ENCODE measurements at places on chromosomes 2 and 18.

DNA sequence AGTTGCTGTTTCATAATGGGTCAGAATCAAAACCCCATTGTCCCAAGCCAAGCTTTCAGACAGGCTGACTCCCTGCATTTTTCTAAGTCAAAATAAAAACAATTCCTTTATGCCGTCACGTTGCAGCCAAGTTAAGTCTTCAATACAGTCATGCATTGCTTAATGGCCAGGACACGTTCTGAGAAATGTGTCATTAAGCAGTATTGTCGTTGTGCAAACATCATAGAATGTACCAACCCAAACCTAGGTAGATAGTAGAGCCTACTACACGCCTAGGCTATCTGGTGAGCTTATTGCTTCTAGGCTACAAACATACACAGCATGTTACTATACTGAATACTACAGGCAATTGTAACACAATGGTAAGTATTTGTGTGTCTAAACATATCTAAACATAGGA is 160.4 kb upstream of the FOSL2 start:
- no peak for DNase-seq

- DNase-seq: no peak
These were observed 87.2 kb upstream of the NXPH2 start for GRCh38 chr2:138867341-138867740.

GRCh38 chr2:24466871-24467870 is 23.9 kb upstream of the NCOA1 start:
- DNase-seq: no peak

- DNase-seq: no peak
These were observed 21.7 kb upstream of the CABLES1 start for GRCh38 chr18:23113576-23113975.

- DNase-seq: no peak
These were observed 11.8 kb downstream of the C2orf69 start for GRCh38 chr2:199922856-199923255.

- no peak for DNase-seq
These were observed 65.9 kb upstream of the CPO start for GRCh38 chr2:206873423-206873822.

GRCh38 chr2:49226360-49226759 is 72.0 kb upstream of the FSHR start:
- no peak for DNase-seq

- no peak for DNase-seq
These were observed 2.0 kb upstream of the RAB3GAP1 start for GRCh38 chr2:135050132-135050531.

Measured in thoracic aorta (tissue), 2 donors.